ENCODE measurements at places on chromosomes 6 and 20.

- DNase-seq: no peak
These were observed 22.4 kb upstream of the CST1 start for GRCh38 chr20:23773127-23773526.

- DNase-seq: peak; percentile 74
These were observed 5.8 kb upstream of the BFSP1 start for GRCh38 chr20:17536944-17537444.

- no peak for DNase-seq
These were observed 162.4 kb downstream of the TBC1D32 start for GRCh38 chr6:121171879-121172278.

DNA sequence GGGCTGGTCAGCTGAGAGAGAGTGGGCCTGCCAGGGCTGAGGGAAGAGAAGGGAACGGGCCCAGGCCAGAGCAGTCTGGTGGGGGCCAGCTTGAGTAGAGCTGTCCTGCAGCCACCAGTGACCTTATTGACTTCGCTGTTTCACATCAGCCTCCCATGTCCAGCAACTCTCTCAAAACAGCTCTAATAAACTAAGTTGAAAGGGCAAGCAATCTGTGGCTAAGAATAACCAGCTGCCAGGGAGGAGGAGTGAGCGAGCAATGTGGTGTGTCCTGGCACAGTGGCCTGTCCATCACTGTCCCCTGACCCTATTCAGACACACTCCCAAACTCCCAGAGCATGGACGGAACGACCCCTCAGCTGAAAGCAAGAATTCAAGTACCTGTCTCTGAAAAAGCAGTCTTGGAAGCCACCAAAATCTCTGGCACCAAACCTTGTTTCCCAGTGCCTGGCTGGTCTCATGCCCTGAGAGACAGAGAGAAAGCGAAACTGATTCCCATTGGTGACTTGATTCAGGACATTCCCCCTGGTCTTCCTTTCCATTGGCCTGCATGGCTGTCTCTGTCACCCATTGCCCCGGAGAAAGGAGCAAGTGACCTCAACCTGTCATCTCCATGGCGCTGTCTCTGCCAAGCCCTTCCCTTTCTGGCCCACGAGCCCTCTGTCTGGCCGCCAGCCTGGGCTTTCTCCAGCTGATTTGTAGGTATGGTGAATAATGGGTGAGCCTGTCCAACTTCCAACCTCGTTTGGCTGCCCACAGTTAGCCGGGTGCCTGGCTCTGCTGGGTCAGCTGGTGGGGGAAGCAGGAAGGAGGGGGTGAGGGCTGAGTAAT is at the start of gene DDO:
TSS of gene DDO (minus strand) at position 490 of the 831 bp plus-strand sequence. CDS start 2,113 bp downstream, outside the sequence.
- DNase-seq: peak; percentile 92
